ENCODE measurements at places on chromosomes 7 and 10.

DNA sequence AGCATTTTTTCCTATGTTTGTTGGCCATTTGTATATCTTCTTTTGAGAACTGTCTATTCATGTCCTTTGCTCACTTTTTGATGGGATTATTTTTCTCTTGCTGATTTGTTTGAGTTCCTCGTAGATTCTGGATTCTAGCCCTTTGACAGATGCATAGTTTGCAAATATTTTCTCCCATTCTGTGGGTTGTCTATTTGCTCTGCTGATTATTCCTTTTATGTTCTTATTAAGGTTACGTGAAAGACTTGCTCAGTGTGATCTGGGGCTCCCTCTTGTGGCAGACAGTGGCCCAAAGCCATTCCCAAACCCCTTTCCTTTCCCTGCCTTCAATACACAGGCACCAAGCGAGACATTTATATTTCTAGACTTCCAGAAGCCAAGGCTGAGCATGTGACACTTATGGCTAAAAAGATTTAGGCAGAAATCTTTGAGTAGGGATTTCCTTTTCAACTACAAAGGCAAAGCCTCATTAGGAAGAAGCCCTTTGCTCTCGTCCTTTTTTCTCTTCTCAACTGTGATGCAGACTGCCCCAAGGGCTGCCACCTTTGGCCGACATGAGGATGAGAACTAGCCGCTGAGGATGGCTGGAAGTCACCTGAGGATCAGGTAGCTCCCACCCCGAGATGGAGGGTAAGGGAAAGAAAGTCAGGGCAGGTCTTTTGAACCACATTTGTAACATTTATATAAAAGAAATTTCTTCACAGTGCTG, 23.6 kb downstream of the ST8SIA6 start:
- peak; percentile 55 for DNase-seq

DNA sequence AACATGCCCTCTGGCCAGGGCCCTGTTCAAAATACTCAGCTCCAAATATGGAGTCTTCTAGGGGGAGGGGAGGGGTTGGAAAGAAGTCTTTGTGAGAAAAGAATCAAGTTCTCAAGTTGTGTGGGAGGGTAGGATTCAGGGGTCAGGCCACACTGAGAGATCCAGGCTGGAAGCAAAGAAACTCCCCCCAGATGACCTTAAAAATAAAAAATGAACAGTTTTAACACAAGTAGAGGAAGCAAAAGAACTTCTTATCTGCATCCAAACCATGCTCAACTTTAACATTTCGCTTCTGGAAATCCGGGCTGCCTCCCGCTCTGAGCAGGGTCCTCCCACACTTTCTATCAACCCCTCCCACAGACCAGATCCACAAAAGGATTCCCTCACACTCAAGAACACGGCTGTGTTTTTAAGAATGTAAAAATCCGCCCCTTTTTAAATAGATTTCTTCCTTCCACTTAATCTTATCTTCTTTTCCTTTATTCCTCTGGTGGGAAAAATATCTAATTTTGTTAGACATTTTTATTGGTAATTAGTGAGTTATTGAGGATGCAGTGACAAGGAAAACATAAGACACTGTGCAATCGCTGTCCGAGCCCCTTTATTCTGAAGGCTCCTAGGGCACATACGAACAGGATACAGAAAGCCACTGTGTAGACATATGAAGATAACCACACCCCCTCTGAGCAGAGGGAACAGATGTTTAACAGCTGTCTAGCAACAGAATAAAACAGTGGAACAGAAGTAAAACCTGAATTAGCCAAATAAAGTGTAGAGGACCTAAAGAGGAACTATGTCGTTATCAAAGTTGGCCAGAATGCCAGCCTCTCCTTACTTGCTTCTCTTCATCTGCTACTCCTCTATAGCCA, 43.8 kb downstream of the CYTH3 start:
- no peak for DNase-seq

GRCh38 chr10:121661451-121661851, 63.2 kb upstream of the FGFR2 start:
- no peak for DNase-seq

- no peak for DNase-seq
These were observed 430.2 kb upstream of the KCND2 start for GRCh38 chr7:119842786-119843185.

DNA sequence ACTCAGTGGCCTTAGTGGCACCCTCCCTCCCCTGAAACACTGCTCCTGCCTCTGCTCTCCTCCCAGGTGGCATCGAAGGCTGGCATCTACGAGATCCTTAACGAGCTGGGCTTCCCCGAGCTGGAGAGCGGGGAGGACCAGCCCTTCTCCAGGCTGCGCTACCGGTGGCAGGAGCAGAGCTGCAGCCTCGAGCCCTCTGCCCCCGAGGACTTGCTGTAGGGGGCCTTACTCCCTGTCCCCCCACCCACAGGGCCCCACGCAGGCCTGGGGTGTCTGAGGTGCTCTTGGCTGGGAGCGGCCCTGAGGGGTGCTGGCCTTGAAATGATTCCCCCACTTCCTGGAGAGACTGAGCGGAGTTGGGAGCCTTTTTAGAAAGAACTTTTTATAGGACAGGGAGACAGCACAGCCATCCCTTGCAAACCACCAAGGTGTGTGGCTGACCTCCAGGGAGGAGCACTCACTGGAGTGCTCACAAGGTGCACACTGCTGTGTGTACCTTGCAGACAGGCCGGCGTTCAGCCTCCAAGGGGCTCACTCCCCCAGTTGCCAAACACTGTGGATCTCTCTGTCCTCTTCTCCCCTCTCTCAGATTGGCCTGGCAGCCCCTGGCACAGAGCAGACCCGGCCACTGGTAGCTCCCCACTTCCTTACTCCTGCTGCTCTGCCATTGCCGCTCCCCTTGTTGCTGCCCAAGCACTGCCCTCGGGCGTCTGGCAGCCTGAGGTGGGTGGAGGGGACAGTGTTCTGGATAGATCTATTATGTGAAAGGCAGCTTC, 35.8 kb downstream of the PRF1 start:
- DNase-seq = no peak

DNA sequence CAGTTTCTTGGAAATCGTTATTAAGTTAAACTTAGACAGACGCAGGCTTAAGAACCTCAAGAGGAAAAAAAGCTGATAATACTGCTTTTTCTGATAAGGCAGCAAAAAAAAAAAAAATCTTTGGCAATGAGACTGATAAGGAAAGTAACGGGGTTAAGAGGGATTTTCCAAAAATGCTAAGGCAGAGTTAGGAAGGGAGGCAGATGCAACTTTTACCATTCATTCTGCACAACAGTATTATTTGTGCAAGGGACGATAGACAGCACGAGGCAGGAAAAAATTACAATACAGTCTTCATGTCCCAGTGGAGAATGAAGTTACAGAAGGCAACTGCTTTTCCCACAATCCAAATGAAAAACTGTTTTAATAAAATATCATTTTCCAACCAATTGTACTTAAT, 194.0 kb downstream of the DOCK4 start:
- no peak for DNase-seq
